ENCODE measurements at places on chromosomes 5 and 9. TPM values are rescaled to one million over a fixed set of nuclear protein-coding genes. Genes with fewer than 3 reads are reported as not detected.

DNA sequence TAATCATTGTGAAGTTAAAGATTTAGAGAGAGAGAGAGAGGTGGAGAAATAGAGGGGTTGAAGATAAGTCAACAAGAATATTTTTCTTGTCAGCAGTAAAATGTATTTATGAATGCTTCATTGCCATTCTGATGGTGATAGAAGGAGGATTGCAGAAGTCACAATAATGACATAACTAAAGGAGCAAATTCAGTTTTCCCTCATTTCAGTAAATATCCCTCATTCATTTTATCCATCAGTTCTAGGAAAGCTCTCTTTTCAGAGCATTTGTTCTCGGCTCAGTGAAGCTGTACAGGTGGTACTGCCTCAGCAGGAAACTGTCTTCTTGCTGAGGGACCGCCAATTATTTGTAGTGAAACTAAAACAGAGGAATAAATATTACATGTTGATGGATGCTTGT, 681.4 kb downstream of the CETN3 start:
- H3K4me3 ChIP-seq = no peak overlapping the region
- no peak for DNase-seq
- H3K27me3 ChIP-seq = no peaks in the 10 kb centered on the region
- no peaks in the 10 kb centered on the region for H3K36me3 ChIP-seq
- peaks cover 14% of the 10 kb centered on the region for H3K4me1 ChIP-seq

The INSL6 gene
- not detected for total RNA-seq

The DUSP1 gene
- 808 TPM for total RNA-seq

GRCh38 chr9:127780126-127780885, 1.8 kb upstream of the SH2D3C start:
- no peak for DNase-seq
- H3K27me3 ChIP-seq = no peaks in the 10 kb centered on the region
- H3K4me1 ChIP-seq = peaks cover 8% of the 10 kb centered on the region
- H3K36me3 ChIP-seq = no peaks in the 10 kb centered on the region
- H3K27ac ChIP-seq = no peak overlapping the region
- no peak overlapping the region for H3K4me3 ChIP-seq

The TSTD2 gene
- 16.6 TPM for total RNA-seq

GRCh38 chr5:158938200-158938599, 161.5 kb downstream of the EBF1 start:
- H3K27ac ChIP-seq = no peak overlapping the region
- H3K4me1 ChIP-seq = no peaks in the 10 kb centered on the region
- H3K36me3 ChIP-seq = no peaks in the 10 kb centered on the region
- no peaks in the 10 kb centered on the region for H3K27me3 ChIP-seq

The ST6GALNAC4 gene
- total RNA-seq = 63.8 TPM

- no peaks in the 10 kb centered on the region for H3K36me3 ChIP-seq
- no peaks in the 10 kb centered on the region for H3K27me3 ChIP-seq
- no peak overlapping the region for H3K4me3 ChIP-seq
- no peak for DNase-seq
Observed at GRCh38 chr9:77960356-77961153, 71.1 kb downstream of the GNAQ start.

- no peaks in the 10 kb centered on the region for H3K36me3 ChIP-seq
- no peak overlapping the region for H3K27ac ChIP-seq
- DNase-seq = no peak
- no peaks in the 10 kb centered on the region for H3K27me3 ChIP-seq
- H3K4me1 ChIP-seq = no peaks in the 10 kb centered on the region
- H3K4me3 ChIP-seq = no peak overlapping the region
Observed at GRCh38 chr9:110949081-110949480, 89.2 kb downstream of the LPAR1 start.

The PCDHB11 gene
- total RNA-seq = 4.4 TPM

- H3K4me3 ChIP-seq = no peak overlapping the region
- no peaks in the 10 kb centered on the region for H3K27me3 ChIP-seq
- H3K36me3 ChIP-seq = no peaks in the 10 kb centered on the region
- no peak overlapping the region for H3K27ac ChIP-seq
- no peak for DNase-seq
- no peaks in the 10 kb centered on the region for H3K4me1 ChIP-seq
Observed at GRCh38 chr9:108961151-108961550, 27.0 kb downstream of the ABITRAM start.

The GFI1B gene
- not detected for total RNA-seq

GRCh38 chr5:141373673-141374317, at the start of gene PCDHGA6:
PCDHGA6 (plus strand) TSS chr5:141373891; CDS start chr5:141374084, 193 bp downstream.
- no peaks in the 10 kb centered on the region for H3K4me1 ChIP-seq
- H3K36me3 ChIP-seq = no peaks in the 10 kb centered on the region
- H3K27ac ChIP-seq = no peak within 1 kb of the TSS
- H3K4me3 ChIP-seq = no peak within 1 kb of the TSS

The SPRY4 gene
- 18.5 TPM for total RNA-seq

GRCh38 chr5:172276214-172276613, 7.3 kb downstream of the UBTD2 start:
- no peaks in the 10 kb centered on the region for H3K36me3 ChIP-seq
- H3K4me1 ChIP-seq = peaks cover 7% of the 10 kb centered on the region
- no peaks in the 10 kb centered on the region for H3K27me3 ChIP-seq

GRCh38 chr9:14308853-14309145, 5.1 kb downstream of the NFIB start:
- H3K4me3 ChIP-seq = no peak overlapping the region
- peaks cover 50% of the 10 kb centered on the region for H3K4me1 ChIP-seq
- H3K36me3 ChIP-seq = no peaks in the 10 kb centered on the region
- H3K27me3 ChIP-seq = no peaks in the 10 kb centered on the region
- H3K27ac ChIP-seq = peak overlapping the region; percentile 100

DNA sequence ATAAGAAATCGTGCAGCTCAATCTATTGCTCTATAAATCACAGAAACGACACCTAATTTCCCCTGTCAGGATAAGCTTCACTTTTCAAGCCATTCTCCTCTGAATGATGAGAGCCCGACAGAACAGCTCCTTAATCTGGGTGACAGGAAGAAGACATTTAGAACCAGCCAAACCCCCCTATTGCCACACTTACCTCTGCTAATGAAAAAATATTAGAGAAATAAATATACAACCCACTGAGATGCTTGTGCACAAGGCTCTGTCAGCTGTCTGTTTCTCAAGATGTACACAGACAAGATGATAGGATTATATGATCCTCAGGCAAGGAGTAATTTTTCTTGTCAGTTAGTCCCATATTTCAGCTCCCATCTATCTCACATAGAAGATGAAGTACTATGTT, 57.5 kb upstream of the TRIM32 start:
- no peak overlapping the region for H3K4me3 ChIP-seq
- no peak for DNase-seq
- no peak overlapping the region for H3K27ac ChIP-seq
- no peaks in the 10 kb centered on the region for H3K36me3 ChIP-seq
- H3K4me1 ChIP-seq = no peaks in the 10 kb centered on the region

- no peaks in the 10 kb centered on the region for H3K27me3 ChIP-seq
- DNase-seq = no peak
- H3K4me3 ChIP-seq = no peak overlapping the region
- H3K36me3 ChIP-seq = peaks cover 4% of the 10 kb centered on the region
- peak overlapping the region; percentile 72 for H3K27ac ChIP-seq
Observed at GRCh38 chr5:134148986-134149539, 27.7 kb downstream of the SKP1 start.

The GAPVD1 gene
- total RNA-seq = 25.7 TPM

The CD74 gene
- 130 TPM for total RNA-seq

DNA sequence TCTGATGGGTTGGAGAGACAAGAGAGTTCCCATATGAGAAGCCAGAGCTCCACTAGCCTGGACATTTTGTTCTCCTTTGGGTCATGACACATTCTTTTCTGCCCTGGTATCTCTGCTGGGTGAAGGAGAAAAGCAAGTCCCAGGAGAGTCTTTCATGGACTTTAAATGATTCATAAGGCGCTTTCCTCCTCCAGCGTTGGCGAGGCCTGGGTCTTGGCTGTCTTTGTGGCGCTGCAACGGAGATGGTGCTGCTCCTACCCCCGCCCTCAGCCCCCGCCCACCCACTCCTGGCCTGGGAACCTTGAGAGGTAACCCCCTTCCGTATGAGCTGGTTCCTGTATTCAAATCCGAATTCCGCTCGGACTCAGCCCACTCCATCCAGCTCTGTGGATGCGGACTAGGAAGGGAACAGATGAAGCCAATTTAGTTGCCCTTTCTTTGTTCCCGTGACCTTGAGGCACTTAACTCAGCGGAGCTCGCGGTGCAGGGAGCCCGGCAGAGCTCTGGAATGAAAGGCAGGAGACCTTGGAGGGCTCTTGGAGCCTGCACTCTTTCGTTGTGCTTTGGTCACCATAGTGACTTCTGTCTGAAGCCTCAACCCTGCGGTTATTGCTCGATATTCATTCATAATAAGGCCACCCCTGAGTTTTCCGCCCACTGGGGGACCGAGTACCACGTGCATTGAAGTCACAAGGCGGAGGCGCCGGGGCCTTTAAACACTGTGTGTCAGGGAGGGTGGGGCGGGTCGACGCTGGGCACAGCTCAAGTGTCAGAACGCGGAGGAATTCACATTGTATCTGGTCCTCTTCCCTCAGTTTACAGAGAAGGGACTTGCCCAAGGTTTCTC, 14.0 kb upstream of the PWWP2A start:
- no peak overlapping the region for H3K27ac ChIP-seq
- peaks cover 3% of the 10 kb centered on the region for H3K4me1 ChIP-seq
- H3K36me3 ChIP-seq = no peaks in the 10 kb centered on the region
- H3K4me3 ChIP-seq = no peak overlapping the region
- peak; percentile 11 for DNase-seq

DNA sequence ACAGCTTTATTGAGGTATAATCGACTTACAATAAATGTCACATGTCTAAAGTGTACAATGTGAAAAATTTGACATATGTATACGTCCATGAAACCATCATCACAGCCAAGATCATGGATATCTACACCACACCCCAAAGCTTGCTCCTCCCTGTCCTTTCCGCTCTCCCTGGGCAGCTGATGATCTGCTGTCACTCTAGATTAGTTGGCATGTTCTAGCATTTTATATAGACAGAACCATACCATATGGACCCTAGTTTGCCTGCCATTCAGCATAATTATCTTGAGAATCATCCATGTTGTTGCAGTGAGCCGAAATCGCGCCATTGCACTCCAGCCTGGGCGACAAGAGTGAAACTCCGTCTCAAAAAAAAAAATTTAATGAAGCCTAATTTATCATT, 42.5 kb downstream of the ERGIC1 start:
- peaks cover 28% of the 10 kb centered on the region for H3K4me1 ChIP-seq
- no peaks in the 10 kb centered on the region for H3K27me3 ChIP-seq
- no peaks in the 10 kb centered on the region for H3K36me3 ChIP-seq
- no peak for DNase-seq
- no peak overlapping the region for H3K4me3 ChIP-seq

DNA sequence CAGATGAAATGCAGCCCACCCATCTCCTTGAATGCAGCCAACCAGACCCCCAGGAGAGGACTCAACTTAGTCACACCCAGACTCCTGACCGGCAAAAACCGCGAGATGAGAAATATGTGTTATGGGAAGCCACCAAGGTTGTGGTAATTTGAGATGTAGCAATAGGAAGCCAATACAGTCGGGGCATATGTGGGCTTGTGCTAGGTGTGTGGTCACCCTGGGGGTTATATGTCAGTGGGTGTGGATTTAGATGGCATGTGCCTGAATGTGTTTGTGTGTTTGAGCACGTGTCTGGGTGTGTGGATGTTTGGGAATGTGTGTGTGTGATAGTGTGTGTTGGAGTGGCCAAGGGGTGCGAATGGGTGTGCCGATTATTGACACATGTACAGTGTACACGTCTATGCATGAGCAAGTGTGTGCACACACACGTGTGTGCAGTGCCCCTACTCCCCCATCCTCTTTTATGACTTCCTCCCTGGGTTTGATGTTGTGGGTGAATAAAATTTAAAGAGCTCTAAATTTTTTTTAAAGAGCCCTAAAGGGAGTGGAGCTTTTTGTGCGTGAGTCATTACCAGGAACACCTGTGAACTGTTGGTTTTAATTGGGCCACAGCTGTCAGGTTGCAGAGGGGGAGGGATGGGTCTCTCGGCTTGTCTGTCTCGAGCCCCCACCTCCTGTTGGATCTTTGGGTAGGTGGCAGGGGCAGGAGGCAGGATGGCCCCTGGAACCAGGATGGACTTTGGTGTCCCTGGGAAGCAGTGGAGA, 86.8 kb downstream of the LHX2 start:
- H3K36me3 ChIP-seq = no peaks in the 10 kb centered on the region
- no peaks in the 10 kb centered on the region for H3K27me3 ChIP-seq
- no peak overlapping the region for H3K27ac ChIP-seq
- H3K4me3 ChIP-seq = no peak overlapping the region

GRCh38 chr9:13063880-13064459, 215.5 kb downstream of the MPDZ start:
- no peak overlapping the region for H3K27ac ChIP-seq
- no peaks in the 10 kb centered on the region for H3K27me3 ChIP-seq
- H3K4me1 ChIP-seq = no peaks in the 10 kb centered on the region

DNA sequence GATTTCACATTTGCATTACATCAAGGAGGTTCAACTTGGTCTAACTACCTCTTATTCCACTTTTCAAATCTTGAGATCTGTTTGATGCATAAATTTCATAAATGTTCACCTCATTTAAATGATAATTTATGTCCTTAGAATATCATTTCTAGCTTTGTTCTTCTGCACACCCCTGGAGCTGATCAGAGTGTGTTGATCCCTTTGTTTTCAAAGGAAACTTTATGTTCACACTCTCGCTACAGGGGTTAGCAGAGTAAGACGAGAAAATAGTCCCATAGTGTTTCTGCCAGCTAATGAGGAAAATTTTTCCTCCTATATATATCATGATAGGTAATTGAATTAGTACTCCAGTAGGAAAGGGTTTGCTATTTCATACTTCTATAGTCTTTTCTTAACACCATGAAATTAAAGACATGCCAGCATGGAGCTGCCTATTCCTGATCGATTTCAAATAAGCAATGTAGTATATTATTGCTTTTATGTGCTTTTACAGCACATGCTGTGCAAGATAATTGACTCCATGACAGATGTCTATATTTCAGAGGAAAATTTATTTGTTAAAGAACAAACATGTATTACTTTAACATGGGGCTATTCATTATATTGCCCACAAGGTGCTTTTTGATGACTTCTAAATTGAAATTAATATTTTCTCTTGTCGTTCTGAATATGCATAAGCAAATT, 4.8 kb upstream of the PAM start:
- no peak overlapping the region for H3K27ac ChIP-seq
- no peak for DNase-seq
- no peak overlapping the region for H3K4me3 ChIP-seq

The PCDHGC4 gene
- 2.0 TPM for total RNA-seq

The SPATA31A7 gene
- total RNA-seq = not detected

DNA sequence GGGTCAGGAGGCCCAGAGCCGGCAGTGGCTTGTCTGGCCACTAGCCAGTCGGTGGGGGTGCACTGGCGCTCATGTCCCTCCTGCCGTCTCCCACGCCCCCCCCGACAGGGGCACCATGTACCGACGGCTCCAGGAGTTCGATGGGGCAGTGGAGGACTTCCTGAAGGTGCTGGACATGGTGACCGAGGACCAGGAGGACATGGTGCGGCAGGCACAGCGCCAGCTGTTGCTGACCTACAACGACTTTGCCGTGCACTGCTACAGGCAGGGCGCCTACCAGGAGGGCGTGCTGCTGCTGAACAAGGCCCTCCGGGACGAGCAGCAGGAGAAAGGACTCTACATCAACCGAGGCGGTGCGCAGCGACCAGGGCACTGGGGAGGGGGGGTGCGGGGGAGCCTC, 8.1 kb downstream of the TTC16 start:
- H3K4me3 ChIP-seq = no peak overlapping the region
- no peak for DNase-seq
- H3K27ac ChIP-seq = no peak overlapping the region
- no peaks in the 10 kb centered on the region for H3K36me3 ChIP-seq

- no peaks in the 10 kb centered on the region for H3K27me3 ChIP-seq
- H3K4me3 ChIP-seq = no peak overlapping the region
- peak; percentile 88 for DNase-seq
Observed at GRCh38 chr5:180328296-180329137, 24.6 kb downstream of the GFPT2 start.
